ENCODE measurements at places on chromosomes 4 and X. TPM values are rescaled to one million over a fixed set of nuclear protein-coding genes. Genes with fewer than 3 reads are reported as not detected.

GIMD1 gene
- not detected for total RNA-seq

CLNK gene
- total RNA-seq = not detected

GRCh38 chr4:9811806-9812205 is 30.4 kb downstream of the DRD5 start:
- H3K36me3 ChIP-seq = no peaks in the 10 kb centered on the region
- H3K4me3 ChIP-seq = no peak overlapping the region
- no peak for DNase-seq
- H3K27me3 ChIP-seq = no peaks in the 10 kb centered on the region

- DNase-seq = no peak
- no peaks in the 10 kb centered on the region for H3K27me3 ChIP-seq
- no peak overlapping the region for H3K4me3 ChIP-seq
- no peaks in the 10 kb centered on the region for H3K4me1 ChIP-seq
- H3K27ac ChIP-seq = no peak overlapping the region
Observed at GRCh38 chr4:26984896-26985295, 124.3 kb downstream of the STIM2 start.

DNA sequence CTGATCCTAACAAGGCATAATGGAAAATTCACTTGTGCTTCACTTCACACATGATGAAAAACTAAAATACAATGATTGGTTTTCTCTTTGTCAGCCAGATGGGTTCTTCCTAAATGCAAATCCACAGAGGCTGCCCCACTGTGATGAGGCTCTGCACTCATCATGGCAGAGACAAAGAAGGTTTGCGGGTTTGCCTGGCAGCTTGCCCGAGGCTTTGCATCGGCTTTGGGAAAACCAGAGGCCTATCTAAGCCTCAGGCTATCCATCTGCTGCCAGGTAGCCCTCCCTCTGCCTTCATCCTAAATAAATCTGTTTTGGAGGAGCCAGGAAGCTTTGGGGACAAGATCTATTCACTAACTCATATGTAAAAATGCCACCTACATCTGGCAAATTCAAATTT is 244.2 kb downstream of the PACRGL start:
- no peak for DNase-seq
- no peak overlapping the region for H3K27ac ChIP-seq
- H3K4me3 ChIP-seq = no peak overlapping the region
- H3K36me3 ChIP-seq = no peaks in the 10 kb centered on the region
- no peaks in the 10 kb centered on the region for H3K4me1 ChIP-seq
- no peaks in the 10 kb centered on the region for H3K27me3 ChIP-seq

DNA sequence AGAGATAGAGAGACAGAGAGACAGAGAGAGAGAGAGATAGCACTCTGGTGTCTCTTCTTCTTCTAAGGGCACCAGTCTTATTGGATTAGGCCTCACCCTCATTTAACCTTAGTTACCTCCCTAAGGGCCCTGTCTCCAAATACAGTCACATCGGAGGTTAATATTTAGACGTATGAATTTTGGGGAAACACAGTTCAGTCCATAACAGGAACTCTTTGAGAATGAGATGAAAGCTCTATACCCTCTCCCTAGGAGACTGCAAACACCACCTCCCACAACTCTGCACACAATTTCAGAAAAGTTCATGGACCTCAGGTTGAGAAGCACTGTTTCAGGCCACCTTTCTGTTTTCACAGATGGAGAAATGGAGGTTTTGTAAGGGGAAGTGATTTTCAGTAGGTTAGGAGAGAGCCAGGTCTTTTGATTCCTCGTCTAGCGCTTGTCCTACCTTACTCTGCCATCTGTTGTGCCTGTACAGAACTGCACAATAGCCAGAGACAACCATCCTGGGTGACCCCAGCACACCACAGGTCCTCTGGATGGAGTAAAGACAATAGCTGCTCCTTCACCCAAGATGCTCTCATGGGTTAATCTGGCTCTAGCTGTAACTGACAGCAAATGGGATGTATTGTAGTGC is 16.9 kb upstream of the LOC101059915 start:
- DNase-seq = no peak
- H3K4me1 ChIP-seq = no peaks in the 10 kb centered on the region
- no peaks in the 10 kb centered on the region for H3K36me3 ChIP-seq
- H3K27ac ChIP-seq = no peak overlapping the region

- H3K27ac ChIP-seq = no peak overlapping the region
- H3K36me3 ChIP-seq = no peaks in the 10 kb centered on the region
- H3K4me1 ChIP-seq = no peaks in the 10 kb centered on the region
- no peak for DNase-seq
- H3K27me3 ChIP-seq = peaks cover 6% of the 10 kb centered on the region
Observed at GRCh38 chrX:133836561-133836960, 148.8 kb downstream of the GPC3 start.

DNA sequence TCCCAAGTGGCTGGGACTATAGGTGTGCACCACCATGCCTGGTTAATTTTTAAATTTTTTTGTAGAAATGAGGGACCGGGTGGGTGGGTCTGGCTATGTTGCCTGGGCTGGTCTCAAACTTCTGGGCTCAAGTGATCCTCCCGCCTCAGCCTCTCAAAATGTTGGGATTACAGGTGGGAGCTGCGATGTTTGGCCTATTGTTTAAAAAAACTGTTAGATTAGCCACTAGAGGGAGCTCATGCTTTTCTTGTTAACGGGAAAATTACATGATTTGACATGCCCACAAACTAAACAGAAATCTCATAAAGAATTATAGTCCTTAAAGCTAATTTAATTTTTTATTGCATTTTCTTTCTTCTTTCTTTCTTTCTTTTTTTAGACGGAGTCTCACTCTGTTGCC is 5.0 kb upstream of the SDAD1 start:
- H3K27ac ChIP-seq = peak overlapping the region; percentile 50
- no peak overlapping the region for H3K4me3 ChIP-seq
- no peaks in the 10 kb centered on the region for H3K27me3 ChIP-seq
- DNase-seq = peak; percentile 65

GRCh38 chr4:1784789-1785591 is 8.1 kb upstream of the FGFR3 start:
- peaks cover 14% of the 10 kb centered on the region for H3K27me3 ChIP-seq
- no peak for DNase-seq
- H3K36me3 ChIP-seq = no peaks in the 10 kb centered on the region
- H3K4me1 ChIP-seq = no peaks in the 10 kb centered on the region
- H3K27ac ChIP-seq = no peak overlapping the region

DNA sequence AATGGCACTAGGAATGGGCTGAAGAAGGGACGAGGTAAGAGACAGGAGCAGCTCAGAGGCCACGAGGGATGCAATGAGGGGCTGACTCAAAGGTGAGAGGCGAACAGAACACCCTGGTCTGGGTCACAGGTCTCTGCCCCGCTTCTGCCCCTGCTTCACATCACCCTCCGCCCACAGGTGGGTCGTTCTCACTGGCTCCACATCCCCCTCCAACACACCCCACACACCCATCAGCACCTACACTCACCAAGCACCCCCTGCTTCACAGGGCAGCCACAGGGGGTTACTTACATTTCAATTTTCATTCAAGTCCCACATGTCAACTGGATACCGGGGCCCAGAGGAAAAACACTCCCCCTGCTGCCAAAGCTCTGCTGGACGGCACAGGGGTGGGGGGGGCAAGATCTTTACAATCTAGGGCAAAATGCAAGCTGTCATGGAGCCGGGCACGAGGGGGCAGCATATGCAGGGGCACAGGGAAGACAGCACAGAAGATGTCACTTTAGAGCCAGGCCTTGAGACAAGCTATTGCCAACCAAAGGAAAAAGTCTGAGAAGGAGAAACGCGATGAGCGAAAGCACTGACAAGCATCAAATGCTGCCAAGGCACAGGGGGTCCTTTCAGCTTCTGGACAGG is 94.0 kb downstream of the AFAP1 start:
- peaks cover 44% of the 10 kb centered on the region for H3K36me3 ChIP-seq
- peak overlapping the region; percentile 84 for H3K27ac ChIP-seq
- no peak for DNase-seq
- H3K4me1 ChIP-seq = peaks cover 40% of the 10 kb centered on the region
- H3K4me3 ChIP-seq = no peak overlapping the region
- H3K27me3 ChIP-seq = no peaks in the 10 kb centered on the region

GRCh38 chr4:124095621-124096020 is 616.9 kb downstream of the ANKRD50 start:
- no peaks in the 10 kb centered on the region for H3K27me3 ChIP-seq
- H3K4me1 ChIP-seq = no peaks in the 10 kb centered on the region
- peak; percentile 18 for DNase-seq
- H3K4me3 ChIP-seq = no peak overlapping the region
- H3K27ac ChIP-seq = no peak overlapping the region

All from IMR-90 (cell line).